ENCODE measurements at places on chromosomes 1 and 21.
A peak's percentile ranks its signal among the peaks of the same experiment; 100 is the strongest.

GRCh38 chr1:192810253-192810880 lies 1.5 kb downstream of the RGS2 start:
- no peak for DNase-seq
- H3K27ac ChIP-seq: no peak overlapping the region
- H3K4me3 ChIP-seq: peak overlapping the region; percentile 99
- peaks cover 33% of the 10 kb centered on the region for H3K4me1 ChIP-seq

- H3K36me3 ChIP-seq: no peaks in the 10 kb centered on the region
- no peak for DNase-seq
- H3K27me3 ChIP-seq: peaks cover 35% of the 10 kb centered on the region
- no peak overlapping the region for H3K27ac ChIP-seq
- peaks cover 39% of the 10 kb centered on the region for H3K4me1 ChIP-seq
Observed at GRCh38 chr1:21670956-21671902, 2.1 kb upstream of the RAP1GAP start.

DNA sequence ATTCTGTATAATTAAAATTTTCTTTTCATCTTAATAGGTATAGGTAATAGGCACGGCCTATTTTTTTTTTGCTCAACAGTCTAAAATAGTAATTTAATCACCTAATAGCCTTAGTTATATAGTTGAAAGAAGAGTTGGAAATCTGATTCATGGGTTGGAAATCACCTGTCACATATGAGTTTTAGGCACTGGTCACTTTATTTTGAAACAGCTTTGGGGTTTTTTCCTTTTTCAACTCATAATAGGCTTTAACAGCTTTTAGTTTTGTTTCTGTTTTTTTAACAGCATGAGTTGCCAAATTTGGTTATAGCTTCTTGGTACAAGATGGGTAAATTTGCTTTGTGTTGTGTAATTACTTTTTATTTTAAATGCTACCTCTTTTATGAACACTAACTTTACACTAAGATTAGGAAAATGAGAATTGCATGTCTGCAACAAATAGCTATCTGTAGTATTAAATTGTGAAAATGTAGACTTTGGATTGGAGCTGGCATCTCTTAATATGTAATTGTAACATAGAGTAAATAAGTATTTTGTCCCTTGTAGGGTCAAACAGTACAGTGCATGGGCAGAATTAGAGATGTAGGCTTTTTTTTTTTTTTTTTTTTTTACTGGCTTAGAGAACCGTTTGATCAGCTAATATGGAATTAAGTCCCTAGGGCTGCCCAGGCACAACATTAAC lies 109.8 kb downstream of the OSBPL9 start:
- H3K27ac ChIP-seq: no peak overlapping the region
- H3K4me1 ChIP-seq: peaks cover 24% of the 10 kb centered on the region
- no peak overlapping the region for H3K4me3 ChIP-seq

DNA sequence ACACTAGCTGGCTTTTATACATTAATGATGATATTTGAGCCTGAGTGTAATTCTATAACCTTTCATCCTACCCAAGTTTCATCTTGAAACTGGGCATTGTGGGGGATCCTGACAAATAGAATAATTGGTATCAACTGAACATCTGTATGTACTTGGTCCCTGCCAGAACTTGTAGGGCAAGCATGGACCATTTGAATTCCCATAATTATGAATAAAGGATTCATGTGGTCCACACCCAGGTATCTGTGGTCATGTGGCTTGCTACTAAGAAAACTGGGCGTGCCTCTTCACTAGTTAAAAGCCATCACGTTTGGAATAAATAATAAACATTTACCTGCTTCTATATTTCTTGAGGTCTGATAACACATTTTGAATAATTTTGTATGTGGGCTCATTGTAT lies 20.6 kb upstream of the VTCN1 start:
- no peaks in the 10 kb centered on the region for H3K36me3 ChIP-seq
- no peak overlapping the region for H3K4me3 ChIP-seq
- H3K27ac ChIP-seq: no peak overlapping the region
- no peak for DNase-seq

GRCh38 chr1:223363856-223364684 lies at the start of gene SUSD4:
TSS of gene SUSD4 (minus strand) at chr1:223364176. CDS start at chr1:223363425, 751 bp downstream.
- no peaks in the 10 kb centered on the region for H3K36me3 ChIP-seq
- H3K4me3 ChIP-seq: peak within 1 kb of the TSS; percentile 68
- no peak within 1 kb of the TSS for H3K27ac ChIP-seq

DNA sequence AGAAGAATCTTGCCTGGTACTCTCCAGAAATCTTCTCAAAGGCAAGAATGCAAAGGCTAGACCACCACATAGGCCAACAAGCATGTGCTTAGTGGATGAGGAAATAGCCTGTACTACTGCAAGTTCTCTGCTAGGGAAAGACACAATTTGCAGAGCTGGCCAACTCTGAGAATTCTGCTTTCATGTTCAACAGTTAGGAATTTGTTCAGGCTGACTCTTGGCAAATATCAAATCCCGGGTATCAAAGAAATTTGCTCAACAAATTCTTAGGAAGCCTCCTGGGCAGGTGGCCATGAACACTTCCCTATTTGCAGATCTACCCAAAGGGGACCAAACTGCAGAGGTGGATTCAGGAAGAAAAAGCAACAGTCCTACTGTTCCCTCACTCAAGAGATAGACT lies 15.0 kb upstream of the H3-3A start:
- no peak overlapping the region for H3K27ac ChIP-seq
- H3K27me3 ChIP-seq: peaks cover 2% of the 10 kb centered on the region
- no peak for DNase-seq
- peaks cover 15% of the 10 kb centered on the region for H3K4me1 ChIP-seq

GRCh38 chr1:239675735-239676134 lies 289.4 kb downstream of the CHRM3 start:
- H3K36me3 ChIP-seq: peaks cover 14% of the 10 kb centered on the region
- no peak for DNase-seq
- peaks cover 17% of the 10 kb centered on the region for H3K4me1 ChIP-seq
- H3K27me3 ChIP-seq: no peaks in the 10 kb centered on the region

DNA sequence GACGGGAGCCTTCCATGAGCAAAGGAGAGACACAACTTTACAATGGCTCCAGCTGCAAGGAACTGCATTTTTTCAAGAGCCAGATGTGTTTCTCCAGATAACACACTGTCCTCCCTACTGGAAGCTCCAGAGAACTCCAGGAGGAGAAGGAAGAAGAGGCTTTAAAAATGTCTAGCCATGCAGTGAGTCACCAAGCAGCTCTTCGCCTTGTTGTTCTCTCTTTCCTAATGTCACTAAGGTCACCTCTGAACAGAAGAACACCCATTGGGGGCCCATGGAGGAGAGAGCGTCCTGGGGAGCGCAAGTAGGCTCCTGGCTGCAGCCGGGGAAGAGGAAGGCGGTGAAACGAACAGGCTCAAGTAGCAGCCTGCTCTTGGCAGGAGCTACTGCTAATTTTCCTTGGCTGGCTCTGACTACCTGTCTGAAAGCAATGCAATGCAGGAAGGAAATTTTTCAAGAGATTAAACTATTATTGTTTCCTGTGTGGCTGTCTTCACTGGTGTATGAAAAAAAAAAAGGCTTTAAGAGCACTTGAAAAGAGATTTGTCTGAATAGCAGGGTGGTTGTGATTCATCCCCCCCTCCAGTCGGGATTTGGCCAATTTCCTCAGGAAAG lies 321.9 kb downstream of the SETD4 start:
- no peaks in the 10 kb centered on the region for H3K36me3 ChIP-seq
- peaks cover 1% of the 10 kb centered on the region for H3K27me3 ChIP-seq
- peaks cover 25% of the 10 kb centered on the region for H3K4me1 ChIP-seq

DNA sequence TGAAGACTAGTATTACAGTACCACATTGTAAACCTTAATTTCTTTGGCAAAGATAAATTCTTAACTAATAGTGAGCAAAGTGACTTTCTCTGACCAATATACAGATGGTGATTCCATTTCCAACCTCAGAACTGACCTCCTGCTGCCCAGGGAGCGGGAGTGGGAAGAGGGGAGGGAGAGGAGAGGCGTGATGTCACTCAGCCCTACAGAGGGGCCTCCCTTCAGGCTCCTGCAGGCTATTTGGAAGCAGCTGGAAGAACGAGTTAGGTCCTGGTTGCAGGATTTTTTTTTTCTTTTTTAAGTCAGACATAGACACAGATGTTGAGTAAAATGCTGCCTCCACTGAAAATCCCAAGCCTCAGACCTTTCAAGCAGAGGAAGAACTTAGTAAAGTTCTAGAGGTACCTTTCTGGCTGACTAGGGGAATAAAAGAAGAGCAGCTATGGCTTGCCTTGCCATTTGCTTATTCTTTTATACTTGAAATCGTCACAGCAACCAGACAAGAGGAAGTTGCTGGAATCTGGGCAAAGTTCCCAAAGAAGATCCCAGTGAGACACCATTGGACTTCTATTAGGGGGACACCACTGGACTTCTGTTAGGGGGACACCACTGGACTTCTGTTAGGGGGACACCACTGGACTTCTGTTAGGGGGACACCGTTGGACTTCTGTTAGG lies 54.5 kb downstream of the EXO1 start:
- DNase-seq: peak; percentile 1
- H3K27me3 ChIP-seq: no peaks in the 10 kb centered on the region
- no peaks in the 10 kb centered on the region for H3K36me3 ChIP-seq
- H3K27ac ChIP-seq: no peak overlapping the region

- H3K27me3 ChIP-seq: no peaks in the 10 kb centered on the region
- no peak for DNase-seq
- no peak overlapping the region for H3K4me3 ChIP-seq
- H3K27ac ChIP-seq: no peak overlapping the region
- H3K36me3 ChIP-seq: no peaks in the 10 kb centered on the region
Observed at GRCh38 chr21:15443740-15444117, 286.1 kb upstream of the USP25 start.

DNA sequence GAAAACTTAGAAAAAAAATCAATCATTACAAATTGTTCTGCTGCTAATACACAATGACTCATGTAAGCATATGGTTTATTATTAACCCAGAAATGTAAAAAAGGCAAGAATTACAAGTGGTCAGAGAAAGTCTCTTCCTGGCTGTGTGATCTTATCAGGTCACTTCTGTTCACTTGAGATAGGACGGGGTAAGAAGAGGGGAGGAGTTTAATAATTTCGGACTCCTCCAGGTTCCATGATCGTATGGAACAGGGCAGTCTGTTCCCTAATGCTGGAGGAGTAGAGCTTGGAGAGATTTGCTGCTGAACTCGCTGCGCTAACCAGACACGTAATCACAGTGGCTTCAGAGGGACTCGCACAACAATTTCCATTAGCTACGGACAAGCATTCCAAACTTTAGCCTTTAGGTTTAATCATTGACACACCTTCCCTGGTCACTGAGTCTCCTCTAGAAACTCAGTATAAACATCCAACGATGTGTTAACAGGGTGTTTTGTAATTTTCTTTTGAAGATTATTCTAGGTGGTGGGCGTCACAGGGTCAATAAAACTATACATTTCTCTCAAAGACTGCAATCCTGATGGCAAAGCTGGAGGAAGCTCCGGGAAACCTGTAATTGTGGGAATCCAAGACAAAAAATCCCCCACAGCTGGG lies 1.3 kb downstream of the CRYZ start:
- H3K27ac ChIP-seq: peak overlapping the region; percentile 86
- peak overlapping the region; percentile 87 for H3K4me3 ChIP-seq
- H3K27me3 ChIP-seq: no peaks in the 10 kb centered on the region
- peaks cover 7% of the 10 kb centered on the region for H3K36me3 ChIP-seq
- peaks cover 56% of the 10 kb centered on the region for H3K4me1 ChIP-seq

- H3K27me3 ChIP-seq: no peaks in the 10 kb centered on the region
- H3K27ac ChIP-seq: no peak overlapping the region
- peaks cover 6% of the 10 kb centered on the region for H3K36me3 ChIP-seq
- no peak for DNase-seq
- H3K4me1 ChIP-seq: peaks cover 34% of the 10 kb centered on the region
Observed at GRCh38 chr21:35503671-35504070, 454.6 kb upstream of the RUNX1 start.

- H3K36me3 ChIP-seq: no peaks in the 10 kb centered on the region
- no peak overlapping the region for H3K4me3 ChIP-seq
- H3K4me1 ChIP-seq: no peaks in the 10 kb centered on the region
- no peak overlapping the region for H3K27ac ChIP-seq
- DNase-seq: no peak
- peaks cover 22% of the 10 kb centered on the region for H3K27me3 ChIP-seq
Observed at GRCh38 chr1:203219934-203220333, 9.5 kb downstream of the CHIT1 start.

- no peak for DNase-seq
- H3K27ac ChIP-seq: no peak overlapping the region
- peaks cover 18% of the 10 kb centered on the region for H3K36me3 ChIP-seq
- H3K4me3 ChIP-seq: no peak overlapping the region
Observed at GRCh38 chr1:228194921-228195812, 12.7 kb upstream of the OBSCN start.

DNA sequence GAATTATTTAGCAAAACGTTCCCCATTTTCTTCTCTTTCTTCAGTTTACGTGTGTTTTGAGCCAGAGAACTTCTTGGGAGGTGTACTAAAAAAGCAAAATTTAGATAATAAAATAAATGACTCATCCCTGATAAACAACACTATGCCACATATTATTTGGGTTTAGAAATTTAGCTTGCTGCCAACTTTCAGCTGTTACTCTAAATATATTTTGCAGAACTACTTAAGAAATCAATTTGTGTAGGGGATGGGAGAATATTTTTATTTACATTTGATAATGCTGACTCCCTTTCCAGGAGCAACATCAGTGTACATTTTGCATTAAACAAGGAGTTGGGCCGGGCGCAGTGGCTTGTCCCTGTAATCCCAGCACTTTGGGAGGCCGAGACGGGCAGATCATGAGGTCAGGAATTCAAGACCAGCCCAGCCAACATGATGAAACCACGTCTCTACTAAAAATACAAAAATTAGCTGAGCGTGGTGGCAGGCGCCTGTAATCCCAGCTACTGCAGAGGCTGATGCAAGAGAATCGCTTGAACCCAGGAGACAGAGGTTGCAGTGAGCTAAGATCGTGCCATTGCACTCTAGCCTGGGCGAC lies 151.4 kb upstream of the ZRANB2 start:
- H3K27ac ChIP-seq: no peak overlapping the region
- DNase-seq: no peak
- no peaks in the 10 kb centered on the region for H3K36me3 ChIP-seq
- H3K27me3 ChIP-seq: no peaks in the 10 kb centered on the region

GRCh38 chr21:45542242-45542666 lies at the start of gene SLC19A1:
TSS of gene SLC19A1 (minus strand) at chr21:45542440. CDS start at chr21:45537959, 4,481 bp downstream.
- peaks cover 3% of the 10 kb centered on the region for H3K27me3 ChIP-seq
- H3K36me3 ChIP-seq: no peaks in the 10 kb centered on the region
- H3K4me1 ChIP-seq: no peaks in the 10 kb centered on the region
- H3K4me3 ChIP-seq: peak within 1 kb of the TSS; percentile 74
- H3K27ac ChIP-seq: peak within 1 kb of the TSS; percentile 21
- no peak for DNase-seq

- H3K36me3 ChIP-seq: no peaks in the 10 kb centered on the region
- DNase-seq: no peak
- peaks cover 10% of the 10 kb centered on the region for H3K4me1 ChIP-seq
- no peak overlapping the region for H3K4me3 ChIP-seq
- peaks cover 22% of the 10 kb centered on the region for H3K27me3 ChIP-seq
Observed at GRCh38 chr1:18581420-18581880, 49.2 kb upstream of the PAX7 start.

GRCh38 chr1:108096089-108096488 lies 104.1 kb downstream of the SLC25A24 start:
- no peak overlapping the region for H3K27ac ChIP-seq
- H3K4me3 ChIP-seq: no peak overlapping the region
- no peaks in the 10 kb centered on the region for H3K36me3 ChIP-seq
- peaks cover 7% of the 10 kb centered on the region for H3K27me3 ChIP-seq
- no peak for DNase-seq
- H3K4me1 ChIP-seq: no peaks in the 10 kb centered on the region

GRCh38 chr1:23116216-23116836 lies 52.3 kb downstream of the LUZP1 start:
- H3K27ac ChIP-seq: peak overlapping the region; percentile 36
- no peak overlapping the region for H3K4me3 ChIP-seq

- H3K27ac ChIP-seq: no peak overlapping the region
- no peak overlapping the region for H3K4me3 ChIP-seq
- no peaks in the 10 kb centered on the region for H3K4me1 ChIP-seq
- no peak for DNase-seq
- H3K27me3 ChIP-seq: no peaks in the 10 kb centered on the region
Observed at GRCh38 chr1:119729044-119729443, 17.3 kb downstream of the PHGDH start.

Data from HFFc6 (cell line).